ENCODE measurements at places on chromosomes 5 and 9. TPM values are rescaled to one million over a fixed set of nuclear protein-coding genes. Genes with fewer than 3 reads are reported as not detected.

The ZBTB26 gene
- 12.5 TPM for total RNA-seq

The SLC25A48 gene
- total RNA-seq = 1.2 TPM

The WHRN gene
- total RNA-seq = 0.98 TPM

The MCC gene
- total RNA-seq = 10.3 TPM

The RNF180 gene
- total RNA-seq = 48.9 TPM

The FIBCD1 gene
- 0.74 TPM for total RNA-seq

The LHX3 gene
- under 0.01 TPM for total RNA-seq

The DRD1 gene
- 4.7 TPM for total RNA-seq

The GCNT4 gene
- 0.74 TPM for total RNA-seq

The SLC45A2 gene
- total RNA-seq = 0.49 TPM

The NDUFA8 gene
- 21.6 TPM for total RNA-seq

The HTR4 gene
- 0.49 TPM for total RNA-seq

The AFF4 gene
- total RNA-seq = 87.0 TPM

The SLC24A2 gene
- 7.6 TPM for total RNA-seq

The ISL1 gene
- total RNA-seq = 0.49 TPM

The CDX1 gene
- total RNA-seq = not detected

The GRXCR2 gene
- total RNA-seq = not detected

The PSMD5 gene
- total RNA-seq = 22.9 TPM

The FOXD4L4 gene
- 0.25 TPM for total RNA-seq

The BARHL1 gene
- total RNA-seq = not detected

Data from temporal lobe (tissue), 4 donors.